Activated naive CD4-positive, alpha-beta T cell treated with anti-CD3 and anti-CD28 coated beads, Interleukin-2, amount 50 U/mL, for 72 hours (primary cell): ENCODE measurements at places on chromosomes 2 and 18. TPM values are rescaled to one million over a fixed set of nuclear protein-coding genes. Genes with fewer than 3 reads are reported as not detected.

NEB gene
- total RNA-seq: 0.31 TPM

GALR1 gene
- total RNA-seq: not detected

ITGB6 gene
- not detected for total RNA-seq

SMARCAL1 gene
- total RNA-seq: 28.3 TPM

CNDP1 gene
- 0.32 TPM for total RNA-seq

DNA sequence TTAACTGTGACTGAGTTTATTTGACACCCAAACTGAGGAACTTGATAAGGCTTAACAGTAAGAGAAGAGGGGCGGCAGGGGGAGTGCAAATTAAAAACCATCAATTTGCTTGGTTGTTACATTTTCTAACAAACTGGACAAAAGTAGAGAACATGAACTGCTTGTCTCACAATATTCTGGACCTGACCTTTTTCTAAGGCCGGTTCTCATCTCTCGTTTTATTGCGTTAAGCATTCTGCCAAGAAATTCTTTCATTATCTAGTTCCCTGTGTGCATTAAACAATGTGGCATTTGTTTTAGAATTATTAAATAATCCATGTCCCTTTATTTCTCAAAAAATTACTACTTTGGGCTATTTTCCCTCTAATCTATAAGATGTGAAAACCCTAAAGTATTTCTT lies 565.2 kb upstream of the PKDCC start:
- DNase-seq: no peak

DNA sequence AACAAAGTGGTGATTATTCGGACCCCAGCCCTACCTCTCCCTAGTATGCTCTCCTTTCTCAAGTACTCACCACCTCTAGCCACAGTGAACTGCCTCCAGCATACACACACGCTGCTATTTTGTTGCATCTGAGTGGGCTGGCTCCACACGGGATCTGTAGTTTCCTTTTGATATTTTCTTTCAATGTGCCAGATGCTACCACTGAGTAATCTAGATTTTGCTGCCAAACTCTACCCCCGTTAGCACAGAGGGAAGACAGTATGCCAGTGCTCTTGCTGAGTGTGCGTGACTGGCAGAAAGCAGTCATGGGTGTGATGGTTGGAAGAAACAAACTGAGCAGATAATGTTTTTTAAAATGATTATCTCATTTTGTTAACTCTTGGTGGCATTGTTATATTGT lies 11.6 kb downstream of the CFLAR start:
- DNase-seq: peak; percentile 60

GRCh38 chr2:13686262-13686661 lies 946.3 kb upstream of the LRATD1 start:
- no peak for DNase-seq

DNA sequence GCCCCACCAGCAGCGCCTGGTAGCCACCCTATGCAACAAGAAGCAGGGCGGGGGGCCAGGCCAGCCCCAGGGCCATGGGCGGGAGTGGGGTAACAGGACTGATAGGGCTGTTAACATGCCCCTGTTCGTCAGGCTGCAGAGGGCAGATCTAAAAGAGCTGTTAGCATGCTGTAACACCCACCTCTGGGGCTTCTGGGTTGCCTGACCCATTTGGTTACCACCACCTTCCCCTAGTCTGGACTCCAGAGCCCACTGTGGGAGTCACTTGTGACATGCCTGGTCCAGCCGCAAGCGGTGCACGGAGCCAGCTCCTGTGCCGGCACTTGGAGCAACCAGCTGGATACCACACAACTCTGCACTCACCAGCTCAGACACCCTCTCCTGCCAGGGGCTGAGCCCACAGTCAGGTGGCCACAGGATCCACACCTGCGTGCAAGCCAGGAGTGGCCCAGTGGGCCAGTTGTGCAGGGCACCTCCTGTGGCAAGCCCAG lies 2.1 kb downstream of the METTL8 start:
- no peak for DNase-seq

DNA sequence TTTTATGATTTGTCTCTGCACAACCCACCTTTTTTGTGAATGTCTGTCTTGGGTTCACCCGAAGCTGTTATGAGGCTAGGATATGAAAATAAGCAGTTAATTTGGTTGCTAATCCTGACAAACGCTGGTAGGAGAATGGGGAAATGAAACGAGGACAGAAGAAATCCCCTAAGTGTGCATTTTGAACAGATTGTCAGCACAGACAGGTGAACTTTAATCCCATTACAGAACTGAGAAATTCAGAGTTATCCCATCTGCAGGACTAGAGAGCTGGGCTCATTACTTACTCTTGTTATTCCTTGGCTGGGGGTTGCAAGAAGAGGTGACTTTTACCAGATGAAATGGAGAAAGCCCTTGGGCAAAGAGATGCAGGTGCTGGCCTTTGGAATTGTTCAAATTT lies 123.3 kb upstream of the NYAP2 start:
- no peak for DNase-seq

- DNase-seq: no peak
These were observed 52.5 kb downstream of the RNF152 start for GRCh38 chr18:61840324-61840723.

- no peak for DNase-seq
These were observed 5.8 kb upstream of the CCDC88A start for GRCh38 chr2:55425431-55425831.

GRCh38 chr2:88885275-88885674 lies 193.8 kb downstream of the RPIA start:
- DNase-seq: no peak

GRCh38 chr2:224520064-224520463 lies 65.1 kb downstream of the CUL3 start:
- no peak for DNase-seq

GRCh38 chr18:77015169-77015568 lies 117.4 kb downstream of the MBP start:
- DNase-seq: no peak

DNA sequence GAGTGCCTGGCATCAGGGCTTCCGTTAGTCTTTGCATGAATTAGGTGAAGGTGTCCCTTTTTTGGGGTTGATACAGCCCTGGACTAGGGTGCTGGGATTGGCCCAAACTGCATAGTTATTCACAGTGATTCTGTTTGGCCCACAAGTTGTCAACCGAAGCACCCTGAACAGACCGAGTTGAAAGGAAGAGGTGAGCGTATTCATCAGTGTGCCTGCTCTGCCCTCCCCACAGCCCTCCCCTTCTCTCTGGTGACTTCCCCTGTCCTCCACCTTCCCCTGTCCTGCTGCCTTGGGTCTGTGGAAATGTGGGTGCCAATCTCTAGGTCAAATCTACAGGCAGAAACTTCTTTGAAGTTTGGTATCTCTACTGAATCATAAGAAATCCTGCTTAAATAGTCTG lies 330.5 kb downstream of the DYSF start:
- no peak for DNase-seq

DNA sequence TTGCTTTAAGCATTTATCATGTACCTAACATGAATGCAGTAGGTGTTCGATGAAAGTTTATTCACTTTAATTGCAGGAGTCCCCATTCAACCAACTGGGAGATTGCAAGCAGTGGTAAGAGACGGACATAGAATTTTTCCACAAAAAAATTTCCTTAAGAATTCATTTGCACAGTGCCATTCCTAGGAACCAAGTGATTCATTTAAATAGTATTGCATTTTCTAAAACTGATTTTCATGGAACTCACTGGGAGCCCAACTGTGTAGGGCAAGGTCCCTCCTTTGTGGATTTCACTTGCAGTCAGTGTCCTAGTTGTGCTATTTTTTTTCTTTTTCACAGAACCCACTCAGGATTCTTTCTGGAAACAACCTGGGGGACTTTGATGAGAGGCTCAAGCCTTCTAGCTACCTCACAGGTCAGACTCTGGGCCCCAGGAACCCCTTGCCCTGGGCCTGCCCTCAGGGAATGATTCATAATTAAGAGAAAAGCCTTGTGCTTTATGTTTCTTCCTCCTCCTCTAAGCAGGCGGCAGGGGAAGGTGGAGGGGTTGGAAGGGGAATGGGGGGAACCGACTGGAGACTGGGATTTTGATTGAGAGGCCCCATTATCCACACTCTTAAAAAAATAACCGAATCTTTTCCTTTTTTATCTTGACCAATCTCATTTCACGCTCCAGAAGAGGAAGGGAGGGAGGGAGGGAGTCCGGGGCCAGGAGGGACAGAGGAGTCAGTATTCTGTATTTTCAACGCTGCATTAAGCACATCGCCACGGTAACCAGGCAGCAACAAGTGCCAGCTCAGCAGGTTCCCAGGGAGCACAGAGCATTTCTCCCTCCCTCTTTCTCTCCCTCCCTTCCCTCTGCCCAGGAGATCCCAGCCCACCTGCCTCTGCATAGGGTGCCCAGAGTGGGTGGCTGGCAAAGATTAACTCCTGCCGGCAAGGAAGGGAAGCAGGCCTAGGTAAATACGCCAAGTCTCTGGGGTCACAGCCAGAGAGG lies 51.8 kb downstream of the PSD4 start:
- no peak for DNase-seq

DNA sequence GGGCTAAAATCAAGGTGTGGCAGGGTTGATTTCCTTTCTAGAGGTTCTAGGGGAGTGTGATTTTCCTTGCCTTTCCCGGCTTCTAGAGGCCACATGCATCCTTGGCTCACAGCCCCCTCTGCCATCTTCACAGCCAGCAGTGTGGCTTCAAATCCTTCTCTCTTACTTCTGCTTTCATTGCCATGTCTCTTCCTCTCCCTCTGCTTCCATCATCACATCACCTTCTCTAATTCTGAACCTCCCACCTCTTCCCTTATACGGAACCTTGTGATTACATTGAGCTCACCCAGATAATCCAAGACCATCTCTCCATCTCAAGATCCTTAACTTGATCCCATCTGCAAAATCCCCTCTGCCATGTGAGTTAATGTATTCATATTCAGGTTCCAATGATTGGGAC lies 56.2 kb upstream of the RMDN2 start:
- DNase-seq: no peak

GRCh38 chr2:169961911-169962310 lies 134.7 kb downstream of the UBR3 start:
- no peak for DNase-seq
